Temporal lobe (tissue), 4 donors: ENCODE measurements at places on chromosomes 16 and 17. TPM values are rescaled to one million over a fixed set of nuclear protein-coding genes. Genes with fewer than 3 reads are reported as not detected.

Gene QPRT
- total RNA-seq: 2.5 TPM

Gene BEAN1
- total RNA-seq: 3.9 TPM

Gene GGT6
- total RNA-seq: not detected

Gene ASIC2
- 13.5 TPM for total RNA-seq

Gene KRT16
- 0.25 TPM for total RNA-seq

Gene TMEM88
- 0.49 TPM for total RNA-seq

Gene PER1
- 15.5 TPM for total RNA-seq

Gene MYH1
- not detected for total RNA-seq

Gene ALOX12B
- total RNA-seq: not detected

Gene ORC6
- total RNA-seq: 5.9 TPM

Gene PRSS8
- total RNA-seq: not detected

Gene DVL2
- total RNA-seq: 30.0 TPM

Gene RNFT1
- total RNA-seq: 13.5 TPM

Gene MPP2
- total RNA-seq: 16.0 TPM

Gene KRTAP2-2
- not detected for total RNA-seq

Gene CRAMP1
- 10.6 TPM for total RNA-seq

Gene SGCA
- 0.25 TPM for total RNA-seq

Gene USH1G
- total RNA-seq: 0.25 TPM

Gene GLOD4
- 56.5 TPM for total RNA-seq

Gene HCRT
- not detected for total RNA-seq

Gene ZNF750
- total RNA-seq: not detected

Gene IRX6
- not detected for total RNA-seq

Gene NOD2
- 0.49 TPM for total RNA-seq

Gene KCNG4
- not detected for total RNA-seq

Gene HS3ST3A1
- 0.74 TPM for total RNA-seq

Gene ARHGAP44
- 14.8 TPM for total RNA-seq

Gene KRT13
- not detected for total RNA-seq

Gene CACNA1H
- 21.4 TPM for total RNA-seq

Gene TP53TG3F
- total RNA-seq: not detected

Gene OR2C1
- total RNA-seq: 0.49 TPM

Gene SUPT4H1
- 31.7 TPM for total RNA-seq

Gene ATP2C2
- 6.9 TPM for total RNA-seq

Gene KRTAP1-5
- total RNA-seq: not detected

Gene TSPAN10
- 0.25 TPM for total RNA-seq

Gene MARVELD3
- total RNA-seq: 0.25 TPM

Gene TM4SF5
- total RNA-seq: not detected

Gene TEKT1
- total RNA-seq: 2.0 TPM

Gene HID1
- 16.7 TPM for total RNA-seq

Gene BAHCC1
- total RNA-seq: 16.7 TPM

Gene P2RX5
- total RNA-seq: 7.9 TPM

Gene NLRC3
- total RNA-seq: 0.49 TPM

Gene IL21R
- total RNA-seq: under 0.01 TPM

Gene ICAM2
- total RNA-seq: 7.1 TPM

Gene KIF18B
- 0.25 TPM for total RNA-seq

Gene CTRB1
- total RNA-seq: not detected

Gene GAS7
- 78.9 TPM for total RNA-seq

Gene PLXDC1
- 7.9 TPM for total RNA-seq

Gene SPHK1
- 2.5 TPM for total RNA-seq

Gene CACNG1
- total RNA-seq: 0.25 TPM

Gene NDRG4
- total RNA-seq: 221 TPM

Gene ADAD2
- total RNA-seq: not detected

Gene KCTD5
- total RNA-seq: 17.5 TPM

Gene MT1F
- 2.0 TPM for total RNA-seq
